ENCODE measurements at places on chromosomes 16 and 17. TPM values are rescaled to one million over a fixed set of nuclear protein-coding genes. Genes with fewer than 3 reads are reported as not detected.
A peak's percentile ranks its signal among the peaks of the same experiment; 100 is the strongest.

DNA sequence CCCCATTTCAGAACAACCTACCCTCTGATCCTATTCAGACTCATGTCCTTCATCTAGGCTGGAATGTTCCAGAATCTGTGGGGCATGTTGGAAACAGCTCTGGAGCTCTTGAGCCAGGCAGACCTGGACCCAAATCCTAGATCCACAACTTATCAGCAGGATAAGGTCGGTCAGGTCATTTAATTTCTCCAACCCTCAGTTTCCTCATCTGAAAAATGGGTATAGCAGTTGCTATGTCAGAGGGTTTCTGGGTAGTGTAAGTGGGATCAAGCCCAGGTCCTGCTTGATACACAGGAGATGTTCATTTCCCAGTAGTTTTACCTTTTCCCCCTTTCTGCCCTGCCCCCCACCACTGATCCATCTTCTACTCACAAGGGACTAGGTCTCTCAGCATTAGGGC, 12.0 kb downstream of the SLC6A2 start:
- DNase-seq = no peak

Gene VMO1
- total RNA-seq = 0.95 TPM

Gene SOST
- total RNA-seq = 0.21 TPM

- no peak for DNase-seq
Measured at GRCh38 chr17:69188064-69188463, 40.6 kb downstream of the ABCA10 start.

GRCh38 chr17:41532947-41533570, 5.0 kb upstream of the KRT19 start:
- no peak for DNase-seq

- no peak for DNase-seq
Measured at GRCh38 chr16:65728167-65728566, 606.3 kb upstream of the CDH11 start.

GRCh38 chr17:47240806-47241205, 12.8 kb upstream of the ITGB3 start:
- no peak for DNase-seq

Gene FNDC8
- total RNA-seq = not detected

- no peak for DNase-seq
Measured at GRCh38 chr16:75679366-75679765, 2.6 kb upstream of the CPHXL2 start.

Gene CIITA
- 5.6 TPM for total RNA-seq

DNA sequence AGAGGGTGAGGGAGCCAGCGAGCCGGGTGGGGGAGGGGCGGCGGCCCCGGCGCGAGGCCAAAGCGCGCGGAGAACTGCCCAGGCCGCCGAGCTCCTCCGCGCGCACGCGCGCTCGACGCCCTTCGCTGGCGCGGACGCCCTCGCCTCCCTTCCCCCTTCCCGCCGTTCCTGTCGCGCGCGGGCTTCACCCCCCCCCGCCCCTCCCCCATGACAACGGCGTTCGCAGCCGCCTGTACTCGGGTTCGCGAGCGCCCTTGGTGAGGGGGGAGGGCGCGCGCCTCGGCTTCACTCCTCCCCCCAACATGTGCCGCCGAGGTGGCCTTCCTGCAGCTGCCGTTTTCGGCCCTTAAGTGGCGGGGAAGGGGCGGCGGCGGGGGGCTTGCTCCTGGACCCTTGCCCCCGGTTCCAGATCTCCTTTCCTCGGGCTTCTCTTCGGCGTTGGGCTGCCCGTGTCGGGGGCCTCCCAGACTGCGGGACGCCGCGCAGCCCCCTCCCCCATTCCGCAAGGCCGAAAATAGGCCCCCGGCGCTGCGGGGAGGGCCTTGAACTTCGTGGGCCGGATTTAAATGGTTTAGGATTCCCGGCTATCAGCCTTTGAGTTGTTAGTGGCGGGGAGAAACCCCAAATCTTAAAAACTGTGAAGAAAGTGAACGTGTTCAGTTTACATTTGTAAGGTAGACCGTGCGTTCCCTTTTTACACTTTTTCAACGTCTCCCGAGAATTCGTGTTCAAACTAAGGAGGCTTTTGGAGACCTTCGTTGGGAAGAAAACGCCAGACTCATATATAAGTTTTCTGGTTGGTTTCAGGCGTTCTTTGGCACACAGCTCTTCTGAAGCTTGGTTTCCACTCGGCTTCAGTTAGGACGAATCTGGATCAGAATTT, 653 bp downstream of the SRRM2 start:
- DNase-seq = peak; percentile 28

DNA sequence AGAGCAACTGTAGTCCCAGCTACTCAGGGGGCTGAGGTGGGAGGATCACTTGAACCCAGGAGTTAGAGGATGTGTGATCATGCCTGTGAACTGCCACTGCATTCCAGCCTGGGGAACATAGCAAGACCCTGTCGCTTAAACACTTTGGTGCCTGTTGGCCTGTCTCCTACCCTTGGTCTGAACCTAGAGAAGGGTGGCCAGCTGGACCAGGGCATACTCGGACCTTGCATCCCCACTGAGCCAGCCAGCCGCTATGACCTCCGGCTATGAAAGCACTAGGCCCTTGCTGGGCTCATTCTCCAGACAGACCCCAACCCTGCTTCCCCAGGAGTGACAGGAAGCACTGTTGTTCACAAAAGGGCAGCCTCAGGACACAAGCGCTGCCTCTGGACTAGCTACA, 4.6 kb downstream of the IFT20 start:
- no peak for DNase-seq

DNA sequence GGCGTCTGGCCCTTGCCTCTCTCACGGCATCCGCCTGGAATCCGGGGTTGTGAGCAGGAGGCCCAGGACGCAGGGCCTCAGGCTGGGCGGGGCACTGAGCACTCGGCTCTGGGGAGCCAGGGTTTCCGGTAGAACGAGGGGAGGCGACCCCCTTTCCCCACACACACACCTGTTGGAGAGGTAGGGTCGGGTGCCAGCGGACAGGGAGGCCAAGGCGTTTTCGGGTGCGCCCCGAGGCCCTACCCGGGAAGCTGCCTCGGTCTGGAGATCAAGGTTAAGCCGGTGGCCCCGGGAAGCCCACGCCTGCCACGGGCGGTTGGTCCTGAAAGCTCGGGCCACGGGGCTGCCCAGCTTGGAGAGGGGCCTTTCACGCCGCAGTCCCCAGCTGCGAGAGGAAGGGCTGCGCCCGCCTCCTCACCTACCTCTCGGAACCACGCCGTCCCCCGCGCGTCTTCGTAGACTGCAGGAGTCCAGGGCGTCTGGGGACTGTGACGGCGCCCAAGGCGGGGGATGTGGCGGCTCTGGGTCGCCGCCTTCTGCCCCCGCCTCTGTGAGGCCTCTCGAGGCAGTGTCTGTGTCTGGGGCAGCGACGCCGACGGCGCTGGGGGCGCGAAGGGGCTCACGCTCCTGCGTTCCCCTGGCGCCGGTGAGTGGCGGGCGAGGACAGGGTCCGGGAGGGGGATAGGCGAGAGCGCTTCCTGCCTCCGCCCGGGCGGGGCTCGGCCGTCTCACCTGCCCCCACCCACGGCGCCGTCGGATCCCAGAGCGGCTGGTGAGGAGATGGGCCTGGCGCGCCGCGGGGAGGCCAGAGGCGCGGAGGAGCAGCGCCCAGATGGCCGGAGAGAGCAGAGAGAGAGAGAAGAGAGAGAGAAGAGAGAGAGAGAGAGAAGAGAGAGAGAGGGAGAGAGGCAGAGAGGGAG, 20.3 kb upstream of the HOXB9 start:
- DNase-seq = no peak

- no peak for DNase-seq
Measured at GRCh38 chr16:46882304-46882939, 1.7 kb upstream of the GPT2 start.

DNA sequence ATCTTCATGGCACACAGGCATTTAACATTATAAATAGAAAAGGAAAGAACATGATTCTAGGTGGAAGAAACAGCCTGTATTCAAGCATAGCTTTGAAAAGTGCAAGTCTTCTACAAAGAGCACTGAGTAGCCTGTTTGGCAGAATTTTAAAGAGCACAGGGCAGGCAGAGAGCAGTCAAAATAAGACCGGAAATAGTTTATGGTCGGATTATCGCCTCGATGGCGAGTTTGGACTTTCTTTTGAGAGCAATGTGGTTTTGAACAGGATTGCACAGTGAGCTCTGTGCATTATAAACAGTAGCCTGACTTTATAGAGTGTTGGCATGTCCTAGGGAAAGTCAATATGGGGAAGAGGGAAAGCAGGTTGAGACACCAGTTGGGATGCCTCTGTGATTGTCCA, 6.2 kb upstream of the TMEM100 start:
- DNase-seq = no peak

DNA sequence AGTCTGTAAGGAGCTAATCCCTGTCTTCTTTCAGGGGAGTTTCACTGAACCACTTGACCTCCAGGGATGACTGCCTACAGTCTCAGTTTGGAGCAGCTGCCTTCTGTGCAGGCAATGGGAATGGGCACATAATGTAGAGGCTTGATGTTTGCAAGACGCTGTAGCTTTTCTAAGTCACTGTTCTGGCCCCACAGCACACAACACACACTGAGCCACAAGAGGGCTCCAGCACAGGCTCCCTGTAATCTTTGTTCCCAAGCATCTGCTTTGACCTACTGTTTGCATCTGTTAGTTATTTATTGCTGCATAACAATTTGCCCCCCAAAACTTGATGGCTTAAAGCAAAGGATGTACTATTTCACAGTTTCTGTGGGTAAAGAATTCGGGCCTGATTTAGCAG, 419.0 kb upstream of the ASIC2 start:
- no peak for DNase-seq

DNA sequence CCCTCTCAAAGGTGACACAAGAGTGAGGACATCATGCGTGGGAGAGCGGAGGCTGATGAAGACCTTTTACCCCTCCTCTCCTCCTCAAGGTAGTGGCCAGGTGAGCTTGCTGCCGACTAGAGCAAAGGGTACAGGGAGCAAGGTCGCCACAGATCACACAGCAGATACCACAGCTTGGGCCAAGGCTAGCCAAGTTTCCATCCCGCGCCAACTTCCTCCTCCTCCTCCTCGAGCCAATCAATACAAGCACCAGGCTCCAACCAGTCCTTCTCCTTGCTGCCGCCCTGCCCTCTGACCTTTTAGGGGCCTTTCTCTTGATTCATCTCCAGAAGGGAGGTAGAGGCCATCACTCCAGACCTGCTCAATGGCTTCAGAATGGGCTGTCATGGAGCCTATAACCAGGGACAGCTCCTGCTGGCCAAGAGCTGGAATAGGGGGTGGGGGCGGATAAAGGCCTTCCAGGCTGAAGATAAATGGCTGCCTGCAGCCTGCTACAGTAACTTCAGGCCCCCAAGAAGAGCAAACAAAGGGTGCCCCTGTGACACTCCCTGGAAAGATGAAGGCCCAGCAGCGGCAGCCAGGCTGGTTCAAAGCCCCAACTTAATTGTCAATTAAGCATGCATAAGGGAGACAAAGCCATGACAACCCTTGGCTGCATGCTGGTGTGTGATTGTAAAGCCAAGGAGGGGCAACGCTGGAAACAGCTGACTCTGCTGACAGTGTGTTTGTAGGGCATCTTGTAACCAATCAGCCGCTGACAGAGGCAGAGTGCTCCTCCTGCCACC, 17.8 kb downstream of the HNF1B start:
- DNase-seq = no peak

Gene ASB16
- 0.69 TPM for total RNA-seq

DNA sequence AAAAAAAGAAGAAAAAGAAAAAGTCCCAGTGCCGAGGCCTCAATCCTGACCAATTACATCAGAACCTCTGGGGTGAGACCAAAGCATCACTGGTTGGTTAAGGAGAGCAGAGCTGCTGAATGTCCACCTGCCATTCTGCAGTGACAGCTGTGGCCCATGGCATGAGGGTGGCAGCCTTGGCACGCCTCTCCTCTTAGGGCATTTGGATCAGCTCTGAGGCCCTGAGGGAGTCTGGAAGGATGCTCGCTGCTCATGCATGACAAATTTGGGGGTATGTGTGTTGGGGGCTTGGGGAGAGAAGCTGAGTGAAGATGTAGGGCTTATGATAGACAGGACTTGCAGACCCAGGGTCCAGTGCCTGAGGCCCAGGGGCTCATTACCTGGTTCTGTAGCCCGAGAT, 26.3 kb downstream of the MYLK3 start:
- DNase-seq = no peak

All from urinary bladder (tissue), 4 donors.